Natural killer cell (primary cell): ENCODE measurements at places on chromosomes 2 and 18. TPM values are rescaled to one million over a fixed set of nuclear protein-coding genes. Genes with fewer than 3 reads are reported as not detected.

Gene SCN7A
- total RNA-seq: not detected

Gene SLC5A7
- total RNA-seq: not detected

Gene CTAGE1
- total RNA-seq: not detected

Gene UPP2
- not detected for total RNA-seq

Gene TMEM198
- total RNA-seq: 1.8 TPM

Gene ABCB11
- total RNA-seq: 0.07 TPM

Gene TSN
- total RNA-seq: 62.5 TPM

Gene AAK1
- 174 TPM for total RNA-seq

Gene KCNK3
- total RNA-seq: not detected

DNA sequence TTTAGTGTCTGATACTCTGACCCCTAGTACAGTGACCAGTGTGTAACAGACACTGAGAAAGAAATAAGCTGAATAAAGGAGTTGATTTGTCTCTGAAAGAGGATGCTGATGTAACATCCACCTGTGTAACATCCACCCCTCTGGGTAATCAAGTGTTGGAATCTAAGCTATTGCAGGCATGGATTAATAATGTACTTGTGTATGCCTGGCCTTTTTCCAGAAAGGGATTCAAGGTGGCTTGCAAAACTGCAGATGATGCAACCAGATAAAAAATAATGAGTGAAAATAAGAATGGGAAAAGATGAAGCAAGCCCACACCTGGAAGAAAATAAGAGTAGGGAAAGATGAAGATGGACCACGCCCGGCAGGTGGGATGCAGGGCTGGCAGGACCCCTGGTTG lies 48.2 kb upstream of the FOXI3 start:
- H3K4me1 ChIP-seq: no peaks in the 10 kb centered on the region
- no peak for DNase-seq
- H3K4me3 ChIP-seq: no peak overlapping the region
- H3K36me3 ChIP-seq: no peaks in the 10 kb centered on the region
- no peak overlapping the region for H3K27ac ChIP-seq
- H3K27me3 ChIP-seq: no peaks in the 10 kb centered on the region

GRCh38 chr2:86249579-86250391 lies 50.5 kb downstream of the MRPL35 start:
- no peak for DNase-seq
- H3K4me1 ChIP-seq: no peaks in the 10 kb centered on the region
- no peak overlapping the region for H3K4me3 ChIP-seq
- H3K36me3 ChIP-seq: no peaks in the 10 kb centered on the region

DNA sequence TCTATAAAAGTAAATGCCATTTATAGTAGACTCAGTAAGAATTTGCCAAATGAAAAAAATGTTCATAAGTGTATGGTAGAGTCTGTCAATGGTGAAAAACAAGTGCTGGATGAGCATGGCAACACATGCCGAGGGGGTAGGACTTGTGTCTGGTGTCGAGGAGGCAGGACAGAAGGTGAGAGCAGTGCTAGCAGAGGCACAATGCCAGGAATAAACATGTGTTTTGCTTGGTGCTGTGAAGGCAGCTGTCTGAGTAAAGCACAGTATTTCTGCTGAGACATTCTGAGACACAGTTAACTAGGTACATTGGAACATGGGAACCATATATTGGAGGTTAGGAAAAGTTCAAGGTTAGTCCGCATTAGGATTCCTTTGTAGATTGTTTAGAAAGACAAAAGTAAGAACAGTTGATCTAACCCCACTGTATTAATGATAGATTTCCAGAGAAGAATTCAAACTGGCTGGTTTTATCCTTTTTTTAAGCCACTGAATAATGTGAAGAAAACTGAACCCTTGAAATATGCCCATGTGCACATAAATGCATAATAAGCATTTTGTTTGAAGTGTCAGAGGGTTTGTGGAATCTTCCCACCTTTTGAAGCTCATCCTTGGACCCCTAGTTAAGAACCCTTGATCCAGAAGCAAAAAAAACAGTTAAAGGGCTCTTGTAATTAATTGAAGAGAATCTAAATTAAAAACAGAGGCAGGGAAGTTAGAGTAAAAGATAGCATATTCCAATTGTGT lies 7.1 kb downstream of the RBM45 start:
- H3K27ac ChIP-seq: no peak overlapping the region
- H3K36me3 ChIP-seq: peaks cover 49% of the 10 kb centered on the region
- no peak overlapping the region for H3K4me3 ChIP-seq

GRCh38 chr18:9619545-9619944 lies 5.2 kb upstream of the PPP4R1 start:
- DNase-seq: no peak
- H3K36me3 ChIP-seq: no peaks in the 10 kb centered on the region
- H3K27me3 ChIP-seq: no peaks in the 10 kb centered on the region

DNA sequence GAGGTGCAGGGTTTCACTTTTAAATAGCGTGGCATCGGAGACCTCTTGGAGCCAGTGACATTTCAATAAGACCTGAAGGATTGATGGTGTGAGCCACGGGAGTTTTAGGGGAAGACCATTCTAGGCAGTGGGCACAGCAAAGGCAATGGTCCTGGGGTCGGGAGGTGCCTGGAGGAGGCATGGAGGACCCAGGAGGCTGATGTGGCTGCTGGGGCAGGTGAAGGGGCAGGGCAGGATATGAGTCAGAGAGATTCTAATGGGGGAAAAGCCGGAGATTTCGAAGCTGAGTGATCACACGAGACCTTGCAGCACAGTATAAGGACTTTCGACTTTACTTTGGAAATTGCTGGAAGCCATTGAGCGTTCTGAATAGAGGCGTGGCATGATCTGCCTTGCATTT lies 79.6 kb upstream of the KCNE4 start:
- H3K27ac ChIP-seq: no peak overlapping the region
- no peaks in the 10 kb centered on the region for H3K4me1 ChIP-seq
- no peak overlapping the region for H3K4me3 ChIP-seq
- H3K27me3 ChIP-seq: peaks cover 4% of the 10 kb centered on the region

GRCh38 chr2:218979846-218980734 lies 4.9 kb downstream of the FEV start:
- peaks cover 26% of the 10 kb centered on the region for H3K4me1 ChIP-seq
- H3K27me3 ChIP-seq: peaks cover 44% of the 10 kb centered on the region
- DNase-seq: peak; percentile 70
- H3K27ac ChIP-seq: no peak overlapping the region
- H3K36me3 ChIP-seq: no peaks in the 10 kb centered on the region

GRCh38 chr2:171800639-171801038 lies 93.4 kb downstream of the SLC25A12 start:
- no peak for DNase-seq
- H3K27me3 ChIP-seq: no peaks in the 10 kb centered on the region
- H3K4me3 ChIP-seq: no peak overlapping the region
- H3K27ac ChIP-seq: no peak overlapping the region
- H3K36me3 ChIP-seq: peaks cover 11% of the 10 kb centered on the region
- H3K4me1 ChIP-seq: no peaks in the 10 kb centered on the region

DNA sequence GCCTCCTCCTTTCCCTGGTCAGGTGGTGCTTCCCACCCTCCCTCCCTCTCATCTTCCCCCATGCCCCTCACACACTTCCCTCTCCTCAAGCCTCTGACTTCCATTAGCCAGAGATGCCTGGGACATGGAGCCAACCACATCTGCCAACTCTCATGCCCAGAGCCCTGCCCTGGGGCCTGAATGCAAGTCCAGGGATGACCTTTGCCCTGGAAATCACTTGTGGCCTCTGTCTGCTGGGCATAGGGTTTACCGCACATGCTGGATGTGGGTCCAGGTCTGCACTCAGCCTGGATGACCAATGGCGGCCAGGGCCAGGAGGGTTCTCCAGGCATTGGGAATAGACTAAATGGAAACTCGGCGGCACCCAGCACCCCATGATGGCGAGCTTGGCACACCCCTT lies 98.9 kb downstream of the SEPTIN10 start:
- no peak overlapping the region for H3K27ac ChIP-seq
- no peak overlapping the region for H3K4me3 ChIP-seq
- no peaks in the 10 kb centered on the region for H3K36me3 ChIP-seq

- H3K4me3 ChIP-seq: no peak overlapping the region
- H3K36me3 ChIP-seq: no peaks in the 10 kb centered on the region
- no peaks in the 10 kb centered on the region for H3K27me3 ChIP-seq
Observed at GRCh38 chr2:148560496-148560895, 84.1 kb upstream of the EPC2 start.

DNA sequence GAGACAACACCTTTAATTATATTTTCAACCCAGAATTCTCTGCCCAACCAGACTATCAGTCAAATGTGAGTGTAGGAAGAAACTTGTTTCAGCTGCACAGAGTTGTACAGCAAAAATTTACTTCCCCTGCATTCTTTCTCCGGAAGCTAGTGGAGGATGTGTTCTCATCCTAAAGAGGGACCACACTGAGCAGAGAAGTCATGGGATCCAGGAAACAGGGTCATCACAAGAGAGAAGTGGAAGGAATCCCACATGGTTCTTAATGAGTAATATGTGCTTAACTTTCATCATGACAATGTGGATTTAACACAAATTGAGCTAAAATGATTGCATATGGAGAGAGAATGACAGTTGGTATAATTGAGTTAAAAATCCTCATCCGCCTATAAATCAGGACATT lies 78.2 kb downstream of the INPP4A start:
- H3K27me3 ChIP-seq: no peaks in the 10 kb centered on the region
- peaks cover 49% of the 10 kb centered on the region for H3K36me3 ChIP-seq
- peaks cover 9% of the 10 kb centered on the region for H3K4me1 ChIP-seq
- H3K4me3 ChIP-seq: no peak overlapping the region
- no peak for DNase-seq

- H3K4me1 ChIP-seq: no peaks in the 10 kb centered on the region
- H3K4me3 ChIP-seq: no peak overlapping the region
- no peaks in the 10 kb centered on the region for H3K27me3 ChIP-seq
- DNase-seq: no peak
- no peaks in the 10 kb centered on the region for H3K36me3 ChIP-seq
Observed at GRCh38 chr2:4247791-4248190, 544.4 kb downstream of the DCDC2C start.

DNA sequence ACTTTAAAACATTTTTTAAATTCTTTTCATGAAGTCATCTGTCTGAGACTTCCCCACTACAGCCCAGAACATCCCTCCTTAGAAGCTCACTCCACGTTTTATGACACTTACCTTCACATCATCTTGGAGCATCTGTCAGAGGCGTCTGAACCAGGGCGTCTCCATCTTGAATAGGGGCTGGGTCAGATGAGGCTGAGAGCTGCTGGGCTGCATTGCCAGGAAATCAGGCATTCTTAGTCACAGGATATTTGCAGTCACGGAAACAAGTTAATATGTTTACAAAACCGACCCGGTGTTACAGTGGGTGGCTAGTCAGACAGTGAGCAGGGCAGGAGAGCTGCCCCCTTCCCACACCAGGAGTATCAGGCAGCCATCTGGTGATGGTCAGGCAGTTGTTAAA lies 456.5 kb downstream of the FBXO15 start:
- H3K4me1 ChIP-seq: no peaks in the 10 kb centered on the region
- H3K27me3 ChIP-seq: no peaks in the 10 kb centered on the region
- no peak for DNase-seq

DNA sequence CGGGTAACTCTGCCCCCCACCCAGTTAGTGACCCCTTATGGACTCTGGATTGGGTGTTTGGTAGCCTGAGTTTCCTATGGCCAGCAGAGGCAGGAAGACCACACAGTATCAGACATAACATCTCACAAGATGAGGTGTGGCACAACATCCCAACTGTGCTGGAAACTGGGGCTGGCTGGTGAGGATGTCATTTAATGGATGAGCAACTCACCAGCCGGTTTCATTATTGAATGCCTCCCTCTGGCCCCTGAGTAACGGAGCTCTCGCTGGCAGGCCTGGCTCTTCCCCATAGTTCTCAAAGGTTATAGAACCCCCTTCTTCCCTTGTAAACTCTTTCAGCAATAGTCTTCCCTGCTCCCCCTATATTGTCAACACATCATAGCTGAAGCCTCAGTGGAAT lies 195.0 kb downstream of the BCL11A start:
- peaks cover 13% of the 10 kb centered on the region for H3K4me1 ChIP-seq
- H3K36me3 ChIP-seq: no peaks in the 10 kb centered on the region
- DNase-seq: no peak
- H3K27ac ChIP-seq: no peak overlapping the region

DNA sequence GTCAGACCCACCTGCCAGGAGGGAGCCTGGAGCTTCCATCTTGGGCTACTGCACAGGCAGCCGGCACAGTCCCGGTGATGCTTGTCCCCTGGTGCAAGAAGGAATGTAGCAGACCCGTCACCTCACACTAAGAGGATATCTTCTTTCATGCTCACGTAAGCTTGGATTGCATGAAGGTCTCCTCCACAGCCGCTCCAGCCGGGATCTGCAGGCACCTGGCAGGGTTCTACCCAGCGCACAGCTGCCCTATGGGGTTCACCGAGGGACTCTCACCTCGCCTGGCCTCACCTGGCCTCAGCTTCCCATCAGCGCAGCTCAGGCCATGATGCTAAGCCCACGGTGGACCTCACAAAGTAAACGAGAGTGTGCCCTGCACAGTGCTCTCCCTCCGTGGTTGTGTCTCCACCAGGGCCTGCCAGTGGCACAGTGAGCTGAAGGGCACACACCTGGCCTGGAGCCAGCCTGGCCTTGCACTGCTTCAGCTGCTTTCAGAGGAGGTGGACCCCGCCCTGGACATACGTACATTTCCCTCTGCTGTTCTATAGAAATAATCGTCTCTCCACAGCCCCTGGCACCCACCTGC lies 239.1 kb downstream of the SEPTIN10 start:
- H3K27me3 ChIP-seq: no peaks in the 10 kb centered on the region
- no peak overlapping the region for H3K27ac ChIP-seq
- H3K4me3 ChIP-seq: no peak overlapping the region
- H3K36me3 ChIP-seq: no peaks in the 10 kb centered on the region

GRCh38 chr2:185919155-185919554 lies 180.6 kb downstream of the FSIP2 start:
- H3K27me3 ChIP-seq: no peaks in the 10 kb centered on the region
- no peaks in the 10 kb centered on the region for H3K36me3 ChIP-seq
- H3K4me3 ChIP-seq: no peak overlapping the region
- no peak overlapping the region for H3K27ac ChIP-seq
- no peaks in the 10 kb centered on the region for H3K4me1 ChIP-seq
- no peak for DNase-seq

DNA sequence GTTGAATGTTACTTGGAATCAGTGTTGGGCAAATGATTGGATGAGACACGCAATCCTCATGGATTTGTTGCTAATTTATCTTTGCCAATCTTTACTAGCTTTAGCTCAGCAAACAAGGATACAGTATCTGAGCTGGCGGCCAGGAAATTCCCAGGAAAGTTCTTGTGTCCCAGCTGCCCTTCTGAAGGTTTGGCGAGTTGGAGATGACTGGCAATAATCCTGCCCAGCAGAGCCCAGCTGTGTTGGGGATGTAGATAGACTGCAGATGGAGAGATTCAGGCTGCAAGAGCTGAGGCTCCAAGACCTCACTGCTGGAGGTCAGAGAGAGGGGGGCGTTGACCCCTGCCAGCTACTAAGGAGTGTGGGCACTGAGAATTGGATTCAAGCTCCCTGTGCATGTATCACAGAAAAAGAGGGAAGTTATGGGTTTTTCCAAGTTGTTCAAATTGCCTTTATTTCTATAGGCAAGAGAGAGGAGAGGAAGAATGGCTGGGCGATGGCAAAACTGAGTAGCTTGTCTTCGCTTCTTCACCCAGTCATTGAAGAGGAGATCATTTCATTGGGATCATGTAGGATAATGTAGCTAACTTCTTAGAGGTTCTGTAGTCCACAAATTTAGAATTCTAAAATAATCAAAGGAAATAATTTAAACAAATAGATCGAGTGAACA lies 506.8 kb upstream of the LRATD1 start:
- H3K4me1 ChIP-seq: no peaks in the 10 kb centered on the region
